Activated T-cell treated with anti-CD3 and anti-CD28 coated beads for 48 hours (primary cell): ENCODE measurements at places on chromosomes 4 and X.

DNA sequence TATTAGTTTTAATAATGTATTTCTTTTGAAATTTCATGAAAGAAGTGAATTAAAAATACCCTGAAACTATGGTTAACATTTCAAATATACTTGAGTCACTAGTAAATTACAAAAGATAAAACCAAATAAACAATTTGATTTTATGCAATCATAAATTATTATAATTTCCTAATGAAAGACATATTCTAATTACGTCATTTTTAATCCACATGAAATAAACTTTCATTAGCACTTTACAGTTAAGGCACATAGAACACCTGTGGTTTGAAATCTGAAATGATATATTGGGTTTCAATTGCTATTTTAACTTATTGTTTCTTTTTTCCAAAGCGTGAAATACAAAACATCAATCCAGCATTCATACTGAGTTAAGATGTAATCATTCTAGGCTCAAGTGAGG, 1492.5 kb upstream of the PABPC4L start:
- DNase-seq, result no peak

DNA sequence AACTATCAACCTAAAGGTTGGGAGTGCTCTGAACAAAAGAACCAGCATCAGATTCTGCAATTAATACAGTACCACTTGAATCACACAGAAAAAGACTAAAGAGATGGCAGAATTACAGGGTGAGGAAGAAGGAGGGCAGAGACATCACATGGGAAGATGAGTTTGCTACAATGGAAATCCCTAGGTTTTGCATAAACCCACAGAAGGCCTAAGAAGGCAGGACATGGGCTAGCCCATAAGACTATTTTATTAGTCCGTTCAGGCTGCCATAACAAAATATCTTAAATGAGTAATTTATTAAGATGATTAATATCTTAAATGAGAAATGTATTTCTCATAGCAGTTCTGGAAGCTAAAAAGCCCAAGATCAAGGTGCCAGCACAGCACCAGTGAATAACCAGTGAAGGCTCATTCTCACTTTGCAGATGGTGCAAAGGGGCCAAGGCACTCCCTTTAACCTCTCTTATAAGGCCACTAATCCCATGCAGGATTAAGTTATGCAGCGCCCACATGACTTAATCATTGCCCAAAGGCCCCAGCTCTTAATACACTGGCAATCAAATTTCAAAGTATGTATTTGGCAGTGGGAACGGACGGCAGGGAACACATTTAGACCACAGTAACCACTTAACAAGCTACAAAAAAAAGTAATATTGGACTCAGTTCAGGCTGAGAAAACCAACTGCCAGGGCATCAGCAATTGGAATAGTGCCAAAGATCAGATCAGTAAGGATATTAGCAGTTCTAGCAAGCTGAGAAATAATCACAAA, 47.6 kb upstream of the NEUROG2 start:
- DNase-seq, result no peak

DNA sequence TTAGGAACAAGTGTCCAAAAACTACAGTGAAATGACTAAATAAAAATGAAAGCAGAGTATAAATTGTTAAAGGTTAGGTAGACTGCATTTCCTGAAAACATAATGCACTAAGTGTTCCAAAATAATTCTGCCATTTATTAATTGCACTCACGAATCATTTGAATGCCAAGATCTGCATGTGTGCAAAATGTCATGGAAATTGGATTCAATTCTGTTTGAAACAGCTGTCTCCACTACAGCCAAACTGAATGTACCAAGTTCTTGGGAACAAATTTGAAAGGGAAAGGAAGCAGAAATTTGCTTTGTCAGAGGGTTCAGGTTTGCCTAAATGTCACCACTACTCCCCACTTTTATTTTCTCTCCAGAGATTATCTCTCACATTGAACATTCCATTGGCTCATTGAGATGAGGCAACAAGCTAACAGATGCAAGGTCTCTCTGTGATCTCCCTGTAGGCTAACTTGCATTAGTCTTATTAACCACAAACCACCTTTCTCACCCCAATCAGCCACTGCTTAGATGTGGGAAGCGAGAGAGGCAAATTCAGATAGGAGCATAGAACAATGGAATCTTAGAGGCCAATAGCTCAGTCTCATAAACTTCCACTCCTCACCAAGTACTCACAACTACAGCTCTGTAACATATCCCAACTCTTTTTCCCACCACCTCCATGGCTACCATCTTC, 226.6 kb downstream of the KDR start:
- no peak for DNase-seq

DNA sequence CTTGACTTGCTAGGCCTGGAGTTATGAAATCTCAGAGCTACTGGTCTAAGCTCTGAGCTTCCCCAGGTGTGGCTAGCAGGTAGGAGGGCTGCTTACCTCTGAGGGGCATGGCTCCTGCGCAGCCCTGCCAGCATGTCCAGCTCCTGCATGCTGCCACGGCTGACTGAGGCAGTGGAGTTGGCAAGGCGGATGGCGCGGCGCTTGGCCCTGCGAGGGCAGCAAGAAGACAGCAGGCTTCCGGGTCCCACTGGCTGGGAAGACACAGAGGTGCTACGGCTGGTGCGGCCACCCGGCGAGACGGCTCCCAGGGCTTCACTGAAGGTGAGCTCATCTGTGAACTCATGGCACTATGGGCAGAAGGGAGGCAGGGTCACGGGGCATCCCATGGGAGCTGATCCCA, 5.7 kb downstream of the KCND1 start:
- DNase-seq, result no peak

DNA sequence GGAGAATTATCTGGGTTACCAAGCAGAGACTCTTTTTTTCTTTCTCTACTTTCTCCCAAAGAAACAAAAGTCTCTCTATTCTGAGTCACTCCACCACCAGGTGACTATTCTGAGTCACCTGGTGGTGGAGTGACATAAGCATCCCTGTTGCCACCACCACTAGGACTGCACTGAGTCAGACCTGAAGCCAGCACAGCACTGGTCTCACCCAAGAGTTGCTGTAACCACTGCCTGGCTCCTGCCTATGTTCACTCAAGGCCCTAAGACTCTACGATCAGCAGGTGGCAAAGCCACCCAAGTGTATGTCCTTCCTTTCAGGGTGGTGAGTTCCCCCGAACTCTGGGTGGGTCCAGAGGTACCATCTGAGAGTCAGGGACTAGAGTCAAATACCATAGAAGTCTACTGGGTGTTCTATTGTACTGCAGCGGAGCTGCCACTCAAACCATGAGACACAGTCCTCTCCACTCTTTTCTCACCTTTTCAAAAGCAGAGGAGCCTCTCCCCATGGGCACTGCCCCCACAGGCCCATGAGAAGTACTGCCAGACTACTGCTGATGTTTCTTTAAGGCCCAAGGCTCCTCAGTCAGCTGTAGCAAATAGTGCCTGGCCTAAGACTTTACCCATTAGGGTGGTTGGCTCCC, 209.6 kb upstream of the IRS4 start:
- DNase-seq, result no peak

- DNase-seq, result no peak
Measured at GRCh38 chr4:58138786-58139668, 1028.8 kb upstream of the IGFBP7 start.

DNA sequence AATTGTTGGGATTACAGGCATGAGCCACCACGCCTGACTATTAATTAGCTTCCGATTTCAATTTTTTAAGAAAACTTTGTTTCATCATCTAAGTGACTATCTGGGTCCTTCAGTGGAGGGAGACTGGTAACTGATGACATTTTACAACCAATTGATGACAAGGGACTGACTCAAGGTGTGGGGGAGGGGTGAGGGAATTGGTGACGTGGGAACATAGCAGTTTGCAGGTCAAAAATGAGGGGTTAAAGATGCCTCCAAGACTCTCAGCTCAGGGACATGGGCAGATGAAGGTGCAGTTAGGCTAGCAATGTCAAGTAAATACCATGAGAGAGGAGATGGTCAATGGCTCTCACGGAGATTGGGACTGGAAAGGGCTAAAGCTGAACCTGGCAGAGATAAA, 5.7 kb upstream of the FAM9C start:
- DNase-seq, result no peak

DNA sequence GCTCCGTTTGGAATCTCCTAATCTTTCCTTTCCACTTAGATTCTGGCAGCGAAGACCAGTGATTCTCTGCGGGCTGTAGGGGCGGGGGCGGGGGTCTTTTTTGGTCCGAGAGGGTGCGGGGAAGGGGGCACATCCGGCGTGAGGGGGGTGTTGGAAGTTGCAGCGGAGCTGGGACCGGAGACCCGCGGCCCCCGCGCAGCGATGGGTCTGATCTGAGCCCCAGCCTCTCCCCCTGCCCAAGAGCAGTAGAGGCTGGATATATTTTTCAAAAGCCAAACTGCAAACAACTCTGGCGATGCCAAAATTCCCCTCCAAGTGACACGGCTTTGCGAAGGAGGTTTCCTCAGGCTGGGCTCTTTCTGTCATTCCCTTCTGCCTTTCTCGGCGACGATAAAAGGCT, 355 bp downstream of the GRID2 start:
- DNase-seq, result no peak

- no peak for DNase-seq
Measured at GRCh38 chr4:26900765-26901164, 40.1 kb downstream of the STIM2 start.

- DNase-seq, result no peak
Measured at GRCh38 chr4:6773106-6773505, 9.4 kb upstream of the KIAA0232 start.

DNA sequence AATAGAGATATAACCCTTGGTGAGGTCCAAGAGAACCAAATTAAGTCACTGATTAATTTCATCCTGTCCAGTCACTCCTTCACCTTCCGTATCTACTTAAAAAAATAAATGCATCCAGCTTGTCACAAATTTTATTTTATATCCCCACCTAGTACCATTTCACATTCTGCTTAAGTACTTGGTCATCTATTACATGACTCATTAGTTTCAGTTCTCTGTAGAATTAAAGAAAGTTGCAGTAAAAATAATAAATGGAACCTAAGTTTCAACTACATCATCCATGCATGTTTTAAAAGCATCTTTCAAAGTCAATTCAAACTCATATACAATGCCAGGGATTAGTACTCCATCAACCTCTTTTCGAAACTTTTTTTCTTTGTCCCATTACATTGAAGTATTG, 130.2 kb downstream of the SH2D1A start:
- no peak for DNase-seq

GRCh38 chr4:32864713-32865351, 2144.7 kb downstream of the PCDH7 start:
- no peak for DNase-seq

DNA sequence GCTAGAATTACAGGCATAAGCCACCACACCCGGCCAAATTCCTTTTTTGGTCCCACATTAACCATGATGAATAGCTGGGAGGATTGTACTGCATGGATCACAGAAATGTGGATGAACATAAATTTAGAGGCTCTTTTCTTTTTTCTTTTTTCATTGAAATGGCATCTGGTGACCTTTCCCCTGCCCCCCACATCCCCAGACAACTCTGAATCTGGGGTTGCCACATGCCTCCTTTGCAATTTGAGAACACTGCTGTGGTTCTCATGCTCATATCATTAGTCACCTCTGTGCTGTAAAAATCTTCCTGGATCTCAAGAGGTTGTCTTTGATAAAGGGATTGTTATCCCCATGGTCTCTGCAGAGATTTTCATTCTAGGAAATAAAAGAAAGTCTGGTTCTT, 22.8 kb upstream of the FMR1NB start:
- no peak for DNase-seq

- DNase-seq, result no peak
Measured at GRCh38 chr4:83558680-83559079, 22.8 kb downstream of the GPAT3 start.

GRCh38 chr4:2372488-2373030, 45.9 kb downstream of the ZFYVE28 start:
- no peak for DNase-seq

DNA sequence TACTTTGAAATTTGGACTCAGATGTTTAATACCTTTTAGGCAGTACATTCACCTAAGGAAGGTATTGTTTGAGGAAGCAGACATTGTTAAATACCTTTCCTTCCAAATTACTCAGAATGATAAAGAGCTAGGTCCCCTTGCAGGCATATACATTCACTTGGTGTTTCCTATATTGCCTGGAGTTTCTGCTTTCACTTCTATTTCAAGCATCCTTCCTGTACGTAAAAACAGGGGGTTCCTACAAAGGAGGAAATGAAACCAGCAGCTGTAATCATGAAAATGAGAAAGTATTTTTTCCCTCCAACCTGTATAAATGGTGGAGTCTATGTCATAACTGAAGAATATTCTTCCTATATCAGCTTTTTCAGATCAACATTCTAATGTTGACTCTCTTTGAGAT, 90.4 kb upstream of the RASGEF1B start:
- DNase-seq, result no peak

DNA sequence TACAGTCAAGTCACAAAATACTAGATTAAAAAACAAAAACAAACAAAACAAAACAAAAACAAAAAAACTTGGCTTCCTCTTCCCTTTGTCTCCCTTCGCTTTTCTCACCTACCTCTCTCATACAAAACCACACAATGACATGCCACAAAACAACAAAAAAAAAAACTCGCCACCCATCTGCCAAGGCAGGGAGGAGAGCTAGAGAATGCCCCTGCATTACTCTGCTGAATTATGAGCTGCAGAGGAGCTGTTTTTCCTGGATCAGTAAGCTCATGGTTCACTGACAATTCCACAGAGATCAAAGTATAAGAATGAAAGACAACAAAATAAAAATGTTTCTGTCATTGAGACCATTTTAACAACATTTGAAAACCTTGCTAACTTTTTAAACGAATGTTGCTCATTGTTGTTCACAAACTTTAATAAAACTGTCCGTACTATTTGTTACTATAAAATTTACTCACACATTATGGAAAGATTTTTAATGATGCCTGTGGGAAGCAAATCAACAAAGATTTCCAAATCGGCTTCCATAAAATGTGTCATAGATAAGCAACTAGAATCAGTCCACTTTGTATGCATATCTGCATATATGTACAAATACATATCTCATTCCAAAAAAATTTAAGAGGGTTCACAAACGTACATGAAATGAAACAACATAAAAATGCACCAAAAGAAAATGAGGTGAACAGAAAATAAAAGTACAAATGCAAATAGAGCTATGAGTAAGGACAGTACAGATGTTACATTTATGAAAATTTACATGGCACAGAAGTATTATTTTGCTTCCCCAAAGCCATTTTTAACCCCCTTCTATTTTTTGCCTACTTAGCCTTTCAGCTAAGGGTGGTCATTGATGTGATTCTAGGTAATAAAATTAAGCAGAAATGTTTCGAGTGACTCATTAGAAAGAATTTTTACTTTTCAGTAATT, 252.4 kb upstream of the FAT4 start:
- DNase-seq, result no peak

- no peak for DNase-seq
Measured at GRCh38 chr4:38989487-38989886, 42.7 kb downstream of the TMEM156 start.

GRCh38 chr4:81971637-81972381, 402.0 kb downstream of the HNRNPD start:
- no peak for DNase-seq

GRCh38 chr4:6248394-6248793, 21.3 kb upstream of the WFS1 start:
- DNase-seq, result no peak

DNA sequence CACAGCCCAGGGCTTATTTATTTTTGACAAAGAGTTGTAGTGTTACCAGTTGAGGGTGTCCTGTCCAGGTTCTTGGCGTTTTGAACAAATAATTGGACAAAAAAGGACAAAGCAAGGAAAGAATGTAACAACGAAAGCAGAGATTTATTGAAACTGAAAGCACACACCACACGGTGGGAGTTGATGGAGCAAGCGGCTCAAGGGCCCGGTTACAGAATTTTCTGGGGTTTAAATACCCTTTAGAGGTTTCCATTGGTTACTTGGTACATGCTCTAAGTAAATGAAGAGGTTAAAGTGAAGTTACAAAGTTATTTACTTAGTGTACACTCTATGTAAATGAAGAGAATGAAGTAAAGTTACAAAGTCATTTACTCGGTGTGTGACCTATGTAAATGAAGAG, 27.8 kb upstream of the OPHN1 start:
- no peak for DNase-seq
